Left lung (tissue), 14 donors: ENCODE measurements at places on chromosomes 7 and 10. TPM values are rescaled to one million over a fixed set of nuclear protein-coding genes. Genes with fewer than 3 reads are reported as not detected.

Gene STEAP4
- total RNA-seq: 93.0 TPM

Gene GRM8
- not detected for total RNA-seq

- H3K4me3 ChIP-seq: no peak overlapping the region
- peak; percentile 51 for DNase-seq
- H3K36me3 ChIP-seq: peaks cover 73% of the 10 kb centered on the region
- H3K27me3 ChIP-seq: no peaks in the 10 kb centered on the region
- H3K4me1 ChIP-seq: no peaks in the 10 kb centered on the region
- H3K27ac ChIP-seq: no peak overlapping the region
Measured at GRCh38 chr7:16695621-16696237, 49.7 kb downstream of the BZW2 start.

DNA sequence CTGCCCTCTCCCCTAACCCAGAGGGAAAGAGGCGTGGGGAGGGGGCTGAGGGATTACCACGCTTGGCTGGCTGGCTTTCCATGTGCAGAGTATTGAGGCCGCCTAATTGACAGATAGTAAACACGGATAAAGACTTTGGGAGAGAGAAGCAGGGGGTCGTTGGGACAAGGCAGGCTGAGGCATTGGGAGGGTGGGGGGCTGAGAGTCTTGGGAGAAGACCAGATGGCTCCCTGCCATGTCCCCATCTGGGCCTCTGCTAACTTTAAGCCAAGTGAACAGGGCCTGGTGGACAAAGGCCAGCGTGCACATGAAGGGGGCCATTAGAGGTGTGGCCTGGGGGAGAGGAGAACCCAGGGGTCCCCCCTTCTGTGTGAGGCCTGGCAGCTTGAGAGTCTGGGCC is 55.4 kb upstream of the MXI1 start:
- H3K36me3 ChIP-seq: no peaks in the 10 kb centered on the region
- H3K4me3 ChIP-seq: no peak overlapping the region
- H3K27ac ChIP-seq: no peak overlapping the region
- peaks cover 8% of the 10 kb centered on the region for H3K4me1 ChIP-seq
- peaks cover 33% of the 10 kb centered on the region for H3K27me3 ChIP-seq
- DNase-seq: peak; percentile 53

GRCh38 chr7:156609010-156609877 is 31.3 kb upstream of the RNF32 start:
- DNase-seq: no peak
- no peak overlapping the region for H3K4me3 ChIP-seq

Gene SLC4A2
- 191 TPM for total RNA-seq

GRCh38 chr7:82204694-82205093 is 238.9 kb downstream of the CACNA2D1 start:
- H3K27me3 ChIP-seq: no peaks in the 10 kb centered on the region
- DNase-seq: no peak
- H3K27ac ChIP-seq: no peak overlapping the region
- H3K4me3 ChIP-seq: no peak overlapping the region
- H3K36me3 ChIP-seq: no peaks in the 10 kb centered on the region
- H3K4me1 ChIP-seq: no peaks in the 10 kb centered on the region

Gene HTR7
- total RNA-seq: 0.12 TPM

Gene POLR2J3
- total RNA-seq: 21.6 TPM

DNA sequence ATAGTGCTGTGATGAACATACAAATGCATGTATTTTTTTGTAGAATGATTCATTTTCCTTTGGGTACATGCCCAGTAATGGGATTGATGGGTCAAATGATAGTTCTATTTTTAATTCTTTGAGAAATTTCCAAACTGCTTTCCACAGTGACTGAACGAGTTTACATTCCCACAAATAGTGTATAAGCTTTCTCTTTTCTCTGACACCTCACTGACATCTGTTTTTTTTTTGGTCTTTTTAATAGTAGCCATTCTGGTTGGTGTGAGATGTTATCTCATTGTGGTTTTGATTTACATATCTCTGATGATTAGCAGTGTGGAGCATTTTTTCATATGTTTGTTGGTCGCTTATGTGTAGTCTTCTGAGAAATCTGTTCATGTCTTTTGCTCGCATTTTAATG is 195.0 kb upstream of the AGK start:
- DNase-seq: no peak
- no peaks in the 10 kb centered on the region for H3K36me3 ChIP-seq
- no peak overlapping the region for H3K27ac ChIP-seq

Gene HYAL4
- not detected for total RNA-seq

DNA sequence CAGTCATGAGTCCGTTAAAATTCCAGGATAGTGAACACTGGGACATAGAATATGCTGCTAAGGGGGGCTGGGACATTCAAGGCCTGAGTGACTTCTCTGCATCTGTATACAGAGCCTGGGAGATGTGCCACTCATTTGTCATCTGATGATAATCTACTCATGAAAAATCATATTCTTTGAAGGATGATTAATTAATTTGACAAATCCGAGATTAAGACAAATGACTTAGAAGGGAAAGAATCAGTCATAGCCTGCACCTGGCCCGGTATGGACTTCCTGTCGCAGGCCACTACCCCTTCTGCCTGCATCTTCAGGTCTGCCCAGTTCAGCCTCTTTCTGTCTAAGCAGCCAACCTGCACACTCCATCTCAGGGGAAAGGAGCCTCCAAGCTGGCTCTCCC is 18.8 kb upstream of the FAM170B start:
- H3K36me3 ChIP-seq: peaks cover 4% of the 10 kb centered on the region
- no peak overlapping the region for H3K4me3 ChIP-seq
- H3K4me1 ChIP-seq: no peaks in the 10 kb centered on the region

- no peaks in the 10 kb centered on the region for H3K4me1 ChIP-seq
- H3K36me3 ChIP-seq: no peaks in the 10 kb centered on the region
- H3K4me3 ChIP-seq: no peak overlapping the region
- DNase-seq: no peak
- H3K27me3 ChIP-seq: no peaks in the 10 kb centered on the region
- no peak overlapping the region for H3K27ac ChIP-seq
Measured at GRCh38 chr10:126565441-126565840, 105.1 kb downstream of the C10orf90 start.

Gene ZNF438
- total RNA-seq: 20.1 TPM

Gene DNAH11
- total RNA-seq: 5.1 TPM

GRCh38 chr7:155001756-155002410 is 1.0 kb downstream of the PAXIP1 start:
- no peak for DNase-seq
- H3K4me1 ChIP-seq: no peaks in the 10 kb centered on the region
- no peaks in the 10 kb centered on the region for H3K27me3 ChIP-seq
- H3K27ac ChIP-seq: no peak overlapping the region
- peak overlapping the region; percentile 95 for H3K4me3 ChIP-seq
- H3K36me3 ChIP-seq: peaks cover 15% of the 10 kb centered on the region

DNA sequence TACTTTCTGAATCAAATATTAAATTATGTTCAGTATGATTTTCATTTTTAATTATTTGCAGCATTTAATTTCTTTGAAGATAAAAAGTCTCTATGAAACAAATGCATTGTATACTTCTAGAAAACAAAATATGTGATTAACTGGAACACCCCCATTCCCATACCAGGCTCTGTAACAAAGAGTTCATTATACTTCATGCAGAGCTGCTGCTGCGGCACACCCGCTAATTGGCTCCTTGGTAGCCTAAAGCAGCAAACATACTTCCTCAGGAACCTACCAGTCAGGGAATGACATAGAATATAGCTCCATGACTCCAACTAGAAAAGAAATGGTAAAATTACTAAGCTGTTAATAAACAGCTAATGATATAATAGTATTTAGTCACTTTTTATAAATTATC is 19.3 kb downstream of the RAB11FIP2 start:
- no peak overlapping the region for H3K4me3 ChIP-seq
- H3K27ac ChIP-seq: no peak overlapping the region
- H3K27me3 ChIP-seq: no peaks in the 10 kb centered on the region

DNA sequence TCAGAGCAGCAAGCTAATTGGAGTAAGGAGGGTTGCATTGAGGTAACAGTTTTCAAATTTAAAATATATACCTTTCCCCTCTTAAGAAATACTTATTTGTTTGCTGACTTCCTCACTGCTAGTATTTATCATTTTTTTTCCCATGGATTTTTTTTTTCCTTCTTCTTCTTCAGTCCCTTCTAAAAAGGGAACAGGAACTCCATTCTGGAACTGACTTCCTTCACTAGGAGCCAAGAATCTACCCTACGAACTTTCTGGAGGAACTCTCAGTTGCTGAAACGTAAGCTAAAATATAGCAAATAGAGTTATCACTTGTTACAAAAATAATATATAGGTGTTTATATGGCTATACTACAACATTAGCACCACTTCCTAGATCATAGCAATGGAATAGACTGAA is 95.4 kb downstream of the HGF start:
- DNase-seq: no peak
- no peak overlapping the region for H3K4me3 ChIP-seq
- no peaks in the 10 kb centered on the region for H3K36me3 ChIP-seq
- H3K4me1 ChIP-seq: no peaks in the 10 kb centered on the region
- H3K27me3 ChIP-seq: no peaks in the 10 kb centered on the region

GRCh38 chr7:32501522-32501921 is 6.2 kb downstream of the AVL9 start:
- DNase-seq: no peak
- H3K36me3 ChIP-seq: no peaks in the 10 kb centered on the region
- H3K27ac ChIP-seq: no peak overlapping the region
- no peaks in the 10 kb centered on the region for H3K27me3 ChIP-seq
- H3K4me1 ChIP-seq: peaks cover 17% of the 10 kb centered on the region
- H3K4me3 ChIP-seq: no peak overlapping the region

GRCh38 chr7:130123501-130123900 is 53.2 kb downstream of the KLHDC10 start:
- H3K27me3 ChIP-seq: no peaks in the 10 kb centered on the region
- H3K27ac ChIP-seq: no peak overlapping the region
- H3K4me1 ChIP-seq: no peaks in the 10 kb centered on the region
- DNase-seq: no peak
- no peaks in the 10 kb centered on the region for H3K36me3 ChIP-seq
- no peak overlapping the region for H3K4me3 ChIP-seq

DNA sequence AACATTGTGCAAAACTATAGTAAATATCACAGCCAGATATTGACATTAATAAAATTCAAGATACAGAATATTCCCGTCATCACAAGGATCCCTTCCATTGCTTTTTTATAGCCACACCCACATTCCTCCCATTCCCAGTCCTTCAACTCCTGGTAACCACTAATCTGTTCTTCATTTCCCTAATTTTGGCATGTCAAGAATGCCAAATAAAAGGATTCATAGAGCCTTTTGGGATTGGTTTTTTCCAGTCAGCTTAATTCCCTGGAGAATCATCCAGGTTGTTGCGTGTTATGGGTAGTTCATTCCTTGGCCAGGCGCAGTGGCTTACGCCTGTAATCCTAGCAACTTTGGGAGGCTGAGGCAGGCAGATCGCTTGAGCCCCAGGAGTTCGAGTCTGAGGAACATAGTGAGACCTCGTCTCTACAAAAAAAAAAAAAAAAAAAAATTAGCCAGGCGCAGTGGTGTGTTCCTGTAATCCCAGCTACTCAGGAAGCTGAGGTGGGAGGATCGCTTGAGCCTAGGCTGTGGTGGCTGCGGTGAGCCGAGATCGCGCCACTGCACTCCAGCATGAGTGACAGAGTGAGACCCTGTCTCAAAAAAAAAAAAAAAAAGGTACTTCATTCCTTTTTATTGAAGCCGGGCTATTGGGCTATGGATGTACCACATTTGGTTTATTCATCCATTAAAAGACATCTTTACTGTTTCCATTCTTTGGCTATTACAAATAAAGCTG is 2.7 kb downstream of the OGDH start:
- DNase-seq: no peak
- H3K27ac ChIP-seq: no peak overlapping the region
- H3K27me3 ChIP-seq: no peaks in the 10 kb centered on the region

Gene SERPINE1
- 59.4 TPM for total RNA-seq

GRCh38 chr7:106068986-106069385 is 43.1 kb downstream of the SYPL1 start:
- H3K27me3 ChIP-seq: no peaks in the 10 kb centered on the region
- no peak for DNase-seq
- H3K4me3 ChIP-seq: no peak overlapping the region
- H3K36me3 ChIP-seq: no peaks in the 10 kb centered on the region
- peaks cover 43% of the 10 kb centered on the region for H3K4me1 ChIP-seq

GRCh38 chr7:66583490-66584110 is 45.1 kb upstream of the KCTD7 start:
- H3K4me1 ChIP-seq: peaks cover 28% of the 10 kb centered on the region
- no peak overlapping the region for H3K27ac ChIP-seq
- no peak overlapping the region for H3K4me3 ChIP-seq
- no peak for DNase-seq
- H3K36me3 ChIP-seq: peaks cover 12% of the 10 kb centered on the region

DNA sequence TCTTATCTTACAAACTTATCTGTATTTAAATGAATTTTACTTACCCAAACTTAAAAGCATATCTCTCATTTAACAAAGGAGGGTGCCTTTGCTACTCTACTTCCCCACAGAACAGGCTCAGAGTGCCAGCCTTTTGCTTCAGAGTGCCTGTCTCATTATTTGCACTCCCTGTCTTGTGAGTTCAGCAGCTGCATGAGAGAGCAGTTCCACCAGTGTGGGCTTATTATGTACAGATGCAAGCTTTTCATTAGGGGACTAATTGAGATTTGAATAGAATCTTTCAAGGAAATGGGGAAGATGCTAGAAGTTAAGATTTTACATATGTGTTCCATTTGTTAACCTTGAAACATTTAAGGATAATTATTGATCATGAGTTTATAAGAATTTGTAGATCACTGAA is 310.2 kb upstream of the LRRN3 start:
- DNase-seq: no peak
- no peaks in the 10 kb centered on the region for H3K4me1 ChIP-seq
- H3K27ac ChIP-seq: no peak overlapping the region
- H3K4me3 ChIP-seq: no peak overlapping the region
- H3K27me3 ChIP-seq: no peaks in the 10 kb centered on the region
- H3K36me3 ChIP-seq: no peaks in the 10 kb centered on the region

- no peaks in the 10 kb centered on the region for H3K27me3 ChIP-seq
- DNase-seq: no peak
- H3K27ac ChIP-seq: no peak overlapping the region
- no peak overlapping the region for H3K4me3 ChIP-seq
- no peaks in the 10 kb centered on the region for H3K36me3 ChIP-seq
- H3K4me1 ChIP-seq: no peaks in the 10 kb centered on the region
Measured at GRCh38 chr7:69173846-69174245, 424.4 kb upstream of the AUTS2 start.

- no peaks in the 10 kb centered on the region for H3K36me3 ChIP-seq
- H3K27ac ChIP-seq: peak overlapping the region; percentile 29
- H3K4me3 ChIP-seq: no peak overlapping the region
- H3K4me1 ChIP-seq: no peaks in the 10 kb centered on the region
- DNase-seq: no peak
Measured at GRCh38 chr7:135098391-135098790, 49.5 kb upstream of the TMEM140 start.

GRCh38 chr10:9301148-9301547 is 1246.7 kb downstream of the GATA3 start:
- H3K4me1 ChIP-seq: no peaks in the 10 kb centered on the region
- H3K4me3 ChIP-seq: no peak overlapping the region
- no peak overlapping the region for H3K27ac ChIP-seq
- H3K27me3 ChIP-seq: no peaks in the 10 kb centered on the region
- H3K36me3 ChIP-seq: no peaks in the 10 kb centered on the region
- no peak for DNase-seq

- DNase-seq: no peak
- H3K27ac ChIP-seq: no peak overlapping the region
- H3K4me1 ChIP-seq: no peaks in the 10 kb centered on the region
- no peak overlapping the region for H3K4me3 ChIP-seq
- no peaks in the 10 kb centered on the region for H3K36me3 ChIP-seq
Measured at GRCh38 chr10:114188900-114189299, 9.7 kb downstream of the TDRD1 start.

Gene ADARB2
- total RNA-seq: 0.76 TPM

GRCh38 chr7:1692515-1693418 is 22.7 kb downstream of the ELFN1 start:
- no peak overlapping the region for H3K27ac ChIP-seq
- no peaks in the 10 kb centered on the region for H3K36me3 ChIP-seq
- DNase-seq: no peak
- H3K4me1 ChIP-seq: no peaks in the 10 kb centered on the region
- H3K27me3 ChIP-seq: no peaks in the 10 kb centered on the region
